Sigmoid colon (tissue), 7 donors: ENCODE measurements at places on chromosomes 2 and 18. TPM values are rescaled to one million over a fixed set of nuclear protein-coding genes. Genes with fewer than 3 reads are reported as not detected.

- no peak for DNase-seq
These were observed 261.1 kb upstream of the FN1 start for GRCh38 chr2:215697003-215697402.

DNA sequence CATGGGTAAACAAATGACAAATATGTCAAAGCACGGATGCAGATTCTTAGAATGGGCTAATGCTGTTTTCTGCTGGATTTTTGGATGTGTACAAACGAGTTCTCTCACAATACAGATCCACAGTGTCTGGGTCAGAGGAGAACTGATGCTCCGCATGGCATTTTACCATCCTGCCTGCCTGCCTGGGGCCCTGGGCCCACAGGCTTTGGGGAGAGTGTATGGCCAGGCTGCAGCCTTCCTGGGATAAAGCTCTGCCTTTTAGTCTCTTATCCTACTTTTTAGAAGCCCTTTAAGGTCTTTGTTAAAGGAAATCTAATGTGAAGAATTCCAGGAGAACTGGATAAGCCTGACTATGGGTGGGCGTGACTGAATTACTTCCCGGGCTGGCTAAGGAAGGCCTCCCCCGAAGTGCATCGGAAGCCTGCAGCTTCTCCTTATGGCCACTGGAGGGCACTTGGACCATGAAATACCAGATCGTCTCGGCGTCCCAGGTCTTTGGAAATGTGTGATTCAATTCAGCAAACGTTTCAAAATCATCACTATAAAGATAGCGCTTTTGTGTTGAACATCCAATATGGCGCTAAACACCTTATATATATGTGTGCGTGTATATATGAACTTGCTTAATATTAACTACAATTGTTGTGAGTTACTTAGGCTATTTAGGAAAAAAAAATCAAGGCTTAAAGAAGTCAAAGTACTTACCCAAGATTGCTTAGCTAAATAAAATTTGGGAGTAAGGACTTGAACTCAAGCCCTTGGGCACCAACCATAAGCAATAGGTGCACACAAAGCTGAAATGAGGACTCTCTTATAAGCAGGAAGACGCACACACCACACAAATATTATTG, 15.2 kb upstream of the DNPEP start:
- peak; percentile 89 for DNase-seq

EIF2AK2 gene
- 8.8 TPM for polyA plus RNA-seq

MTLN gene
- polyA plus RNA-seq: 131 TPM

SPTBN1 gene
- polyA plus RNA-seq: 36.6 TPM

CFAP221 gene
- polyA plus RNA-seq: 0.07 TPM
